ENCODE measurements at places on chromosomes 16 and 17.

GRCh38 chr16:57734925-57735754 lies 430 bp upstream of the KATNB1 start:
- peak; percentile 97 for DNase-seq

DNA sequence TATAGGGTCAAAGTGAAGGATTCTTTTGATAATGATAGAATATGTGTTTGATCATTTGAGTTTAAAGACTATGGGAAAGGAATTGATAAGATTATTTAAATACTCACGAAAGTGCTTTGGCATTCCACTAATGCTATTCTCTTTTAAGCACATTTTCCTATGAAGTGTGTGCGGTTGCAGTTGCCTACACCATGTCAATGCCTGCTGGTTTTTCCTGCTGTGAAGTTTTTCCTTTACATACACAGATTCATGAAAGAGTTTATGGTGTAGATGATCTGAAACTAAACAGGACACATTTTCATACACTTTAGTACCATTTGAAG lies 78.7 kb downstream of the VMP1 start:
- no peak for DNase-seq

DNA sequence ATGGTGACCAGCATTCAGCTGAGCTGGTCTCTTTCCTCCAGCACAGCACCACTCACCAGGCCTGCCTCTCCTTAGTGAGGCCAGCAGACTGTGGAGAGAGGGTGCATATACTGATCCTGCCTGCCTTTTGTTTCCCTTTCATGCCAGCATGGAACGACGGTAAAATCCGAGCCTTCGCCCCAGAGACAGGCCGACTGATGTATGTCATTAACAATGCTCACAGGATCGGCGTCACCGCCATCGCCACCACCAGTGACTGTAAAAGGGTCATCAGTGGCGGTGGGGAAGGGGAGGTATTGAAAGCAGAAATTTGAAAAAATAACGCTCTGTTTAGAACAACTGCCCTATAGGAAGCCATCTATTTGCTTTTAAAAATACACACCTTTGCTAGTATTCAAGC lies 12.6 kb upstream of the USP43 start:
- no peak for DNase-seq

- no peak for DNase-seq
These were observed 607.2 kb downstream of the WWOX start for GRCh38 chr16:78706637-78707036.

DNA sequence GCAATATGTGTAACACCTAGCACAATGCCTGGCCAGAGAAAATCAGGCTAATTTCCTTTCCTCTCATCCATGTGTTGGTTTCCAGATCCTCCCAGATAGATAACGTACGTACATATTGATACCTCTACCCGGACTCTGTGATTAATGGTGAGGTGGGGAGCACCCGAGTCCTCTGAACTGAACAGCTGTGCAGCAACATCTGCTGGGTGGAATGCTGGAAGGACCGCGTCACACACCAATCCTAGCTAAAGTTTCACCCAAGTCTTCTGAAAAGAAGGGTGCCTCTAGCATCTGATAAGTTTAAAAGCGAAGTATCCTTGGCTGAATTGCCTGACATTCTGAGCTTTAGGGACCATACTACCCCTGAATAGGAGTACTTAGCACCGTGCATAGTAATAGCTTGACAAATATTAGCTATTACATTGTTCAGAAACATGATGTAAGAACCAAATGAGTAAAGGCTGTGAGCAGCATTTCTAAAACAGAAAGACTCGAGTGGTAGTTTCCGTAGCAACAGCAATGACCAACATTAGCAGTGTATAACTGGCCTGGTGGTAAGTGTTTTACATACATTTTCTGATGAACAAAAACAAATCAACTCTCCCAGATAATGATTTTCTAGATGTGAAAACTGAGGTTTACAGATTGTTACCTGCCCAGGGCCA lies 91.4 kb downstream of the SYCE1L start:
- no peak for DNase-seq

- no peak for DNase-seq
These were observed 121.3 kb upstream of the CACNG5 start for GRCh38 chr17:66713533-66714042.

GRCh38 chr16:76222087-76222486 lies 55.1 kb upstream of the CNTNAP4 start:
- DNase-seq: no peak

DNA sequence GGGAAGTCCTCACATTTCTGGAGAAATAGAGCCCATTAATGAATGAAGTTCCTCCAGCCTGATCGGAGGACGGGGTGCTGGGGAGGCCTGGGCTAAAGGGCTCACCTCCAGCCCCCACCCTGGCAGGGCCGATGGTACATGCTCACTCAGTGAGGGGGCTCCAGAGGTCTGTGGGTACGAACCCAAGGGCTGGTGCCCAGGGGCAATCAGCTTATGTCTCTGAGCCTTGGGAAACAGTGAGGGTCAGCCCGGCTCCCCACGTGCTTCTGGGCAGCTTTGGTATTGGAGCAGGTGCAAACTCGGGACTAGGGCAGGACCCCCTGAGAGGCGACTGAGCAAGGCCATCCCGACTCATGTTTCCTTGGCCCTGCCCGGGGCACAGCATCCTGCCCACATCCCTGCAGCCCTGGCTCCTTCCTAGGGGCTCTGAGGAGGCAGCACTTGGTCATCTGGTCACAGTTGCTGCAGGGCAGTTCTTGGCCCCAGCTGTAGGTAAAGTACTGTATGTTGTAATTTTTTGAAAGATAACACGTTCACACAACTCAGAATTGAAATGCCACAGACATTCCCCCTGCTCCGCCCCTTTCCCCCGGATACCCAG lies 969 bp upstream of the CETP start:
- DNase-seq: no peak

Data from GM12891 (cell line).